Caki2 (cell line): ENCODE measurements at places on chromosomes 2 and 18.
A peak's percentile ranks its signal among the peaks of the same experiment; 100 is the strongest.

DNA sequence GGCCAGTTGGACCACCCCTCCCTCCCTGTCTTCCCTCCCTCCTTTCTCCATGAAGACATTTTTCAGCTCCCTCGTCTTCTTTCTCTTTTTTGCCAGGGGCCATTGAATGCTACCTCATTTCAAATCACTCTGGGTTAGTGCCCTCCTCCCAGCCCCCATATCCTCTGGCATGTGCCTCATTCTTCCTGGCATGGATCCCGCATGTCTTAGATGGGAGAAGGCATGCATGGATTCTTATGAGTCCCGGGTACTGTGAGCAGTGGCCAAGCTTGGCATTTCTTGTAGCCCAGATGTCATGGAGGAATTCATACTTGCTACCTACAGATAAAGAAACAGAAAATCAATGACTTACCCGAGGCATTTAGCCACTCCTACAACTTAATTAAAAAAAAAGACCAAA is 9.0 kb upstream of the HAAO start:
- DNase-seq: no peak

DNA sequence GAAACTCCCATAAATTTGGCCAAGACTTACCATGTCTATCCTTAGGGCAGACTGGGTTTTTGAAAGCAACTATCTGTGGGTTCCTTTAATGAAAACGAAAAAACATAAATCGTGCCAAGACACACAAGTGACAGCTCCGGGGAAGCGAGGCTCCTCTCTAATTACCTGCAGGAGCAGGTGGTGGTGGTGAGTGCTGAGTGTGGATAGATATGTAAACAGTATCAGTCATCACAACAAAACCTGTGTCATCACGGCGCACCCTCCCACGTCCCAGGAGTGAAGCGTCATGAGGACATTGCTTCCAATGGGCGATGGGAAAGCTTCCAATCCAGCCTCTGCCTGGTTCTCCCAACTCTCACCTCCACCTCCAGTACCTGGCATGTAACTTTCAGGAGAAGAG is 31.3 kb downstream of the ACKR3 start:
- no peak for DNase-seq

DNA sequence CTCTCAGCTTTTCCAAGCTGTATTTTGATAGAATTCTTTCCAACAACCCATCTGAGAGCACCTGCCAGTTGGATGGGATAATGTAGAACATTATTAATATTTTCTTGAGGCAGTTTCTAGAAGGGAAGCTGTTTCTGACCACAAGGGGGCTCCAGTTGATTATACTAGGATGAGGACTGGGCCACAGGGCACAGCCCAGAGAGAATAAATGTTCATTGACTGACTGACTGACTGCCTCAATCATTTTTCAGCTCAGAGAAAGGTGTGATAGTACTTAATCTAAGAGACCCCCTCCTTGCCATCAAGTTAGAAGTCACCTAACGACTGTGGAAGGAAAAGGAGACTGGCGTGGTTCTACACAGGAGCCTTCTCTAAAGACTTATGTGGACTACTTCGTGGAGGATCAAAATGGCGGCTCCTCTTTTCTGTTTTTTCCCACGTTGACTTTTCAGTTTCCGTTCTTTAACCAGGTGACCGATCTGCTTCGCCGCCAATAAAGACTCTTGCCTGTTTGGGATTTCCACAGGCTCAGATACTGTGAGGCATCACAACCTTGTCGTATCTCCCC is 31.9 kb upstream of the CREG2 start:
- peak; percentile 28 for DNase-seq

- DNase-seq: no peak
Observed at GRCh38 chr2:6077585-6077984, 385.4 kb downstream of the SOX11 start.
